ENCODE measurements at places on chromosomes 3 and 15. TPM values are rescaled to one million over a fixed set of nuclear protein-coding genes. Genes with fewer than 3 reads are reported as not detected.

CLN6 gene
- 12.3 TPM for total RNA-seq

SERINC4 gene
- not detected for total RNA-seq

SELENOK gene
- 22.4 TPM for total RNA-seq

TGM5 gene
- not detected for total RNA-seq

ROPN1B gene
- not detected for total RNA-seq
